ENCODE measurements at places on chromosomes 7 and 10.

DNA sequence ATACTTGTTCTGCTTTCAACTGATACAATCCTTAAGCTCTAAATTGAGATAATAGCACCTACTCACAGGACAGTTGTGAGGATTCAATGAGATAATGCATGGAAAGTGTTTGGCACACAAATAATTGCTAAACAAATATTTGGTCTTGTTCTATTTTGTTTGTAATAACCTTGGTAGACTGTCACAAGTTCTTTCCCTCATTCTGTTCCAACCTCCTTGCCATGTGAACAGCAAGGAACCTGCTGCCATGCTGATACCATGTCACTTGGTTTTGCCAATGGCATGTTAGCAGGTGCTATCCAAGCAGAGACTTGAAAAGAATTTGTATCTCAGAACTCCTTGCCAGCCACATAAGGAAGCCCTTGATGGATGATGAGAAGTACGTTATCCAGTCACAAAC is 24.8 kb upstream of the TECTB start:
- DNase-seq, result no peak

GRCh38 chr10:87767253-87767652 is 50.8 kb downstream of the ATAD1 start:
- no peak for DNase-seq

- peak; percentile 32 for DNase-seq
These were observed 628 bp downstream of the MPLKIP start for GRCh38 chr7:40133561-40134427.

- no peak for DNase-seq
These were observed 481 bp upstream of the NPM3 start for GRCh38 chr10:101783736-101784118.

- DNase-seq, result no peak
These were observed 34.9 kb downstream of the INSYN2A start for GRCh38 chr10:127161482-127161881.

GRCh38 chr7:40211276-40212003 is 76.6 kb downstream of the SUGCT start:
- no peak for DNase-seq

GRCh38 chr10:113498997-113499396 is 53.9 kb upstream of the HABP2 start:
- no peak for DNase-seq

DNA sequence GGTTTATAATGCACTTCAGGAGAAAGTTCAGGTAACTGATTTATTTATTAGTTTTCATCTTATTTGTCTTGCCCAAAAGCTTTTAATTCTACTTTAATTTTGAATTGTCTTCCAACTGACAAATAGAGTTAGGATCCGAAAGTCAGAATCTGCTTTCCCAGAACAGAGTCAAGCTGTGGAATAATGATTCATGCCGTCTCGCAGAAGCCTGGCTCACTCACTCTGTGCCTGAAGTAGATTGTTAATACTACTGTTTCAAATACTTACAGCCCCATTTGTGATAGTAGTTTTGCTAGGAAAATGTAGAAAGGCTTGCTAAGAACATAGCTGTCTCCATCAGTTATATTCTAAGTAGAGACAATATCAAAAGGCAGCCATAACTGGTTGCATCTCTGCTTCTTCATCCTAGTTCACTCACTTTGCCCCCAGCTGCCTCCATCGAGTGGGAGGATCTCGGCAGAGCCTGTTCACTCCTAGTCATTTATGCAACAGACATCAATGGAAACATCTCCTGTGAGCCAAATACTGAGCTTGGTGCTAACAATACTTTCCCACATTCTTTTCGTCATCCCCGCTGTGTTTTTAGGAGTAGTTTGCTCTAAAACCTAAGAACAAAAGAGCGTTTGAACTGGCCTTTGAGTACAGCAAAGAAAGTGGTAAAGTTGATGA is 28.0 kb downstream of the ABRAXAS2 start:
- DNase-seq, result no peak

DNA sequence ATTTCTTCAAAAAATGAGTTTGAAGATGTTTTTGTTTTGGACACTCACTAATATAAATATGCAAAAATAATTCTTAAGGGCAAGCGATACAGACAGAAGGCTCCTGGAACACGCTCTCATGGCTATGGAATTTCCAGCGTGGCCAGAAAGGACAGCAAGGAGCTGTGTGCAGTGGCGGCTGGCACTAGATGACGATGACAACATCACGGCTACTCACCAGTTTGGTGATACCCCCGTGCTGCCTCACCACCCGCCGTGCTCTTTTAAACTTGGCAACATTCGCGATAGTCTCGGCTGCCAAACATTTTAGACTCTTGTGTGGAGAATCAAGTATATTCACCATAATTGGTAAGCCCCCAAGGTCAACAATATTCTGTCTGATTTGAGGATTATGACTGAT is 54.9 kb downstream of the ODAD2 start:
- DNase-seq, result no peak

- no peak for DNase-seq
These were observed 1.3 kb downstream of the PGAM2 start for GRCh38 chr7:44063894-44064651.

- peak; percentile 40 for DNase-seq
These were observed 57.4 kb downstream of the CHST15 start for GRCh38 chr10:124035928-124036558.

DNA sequence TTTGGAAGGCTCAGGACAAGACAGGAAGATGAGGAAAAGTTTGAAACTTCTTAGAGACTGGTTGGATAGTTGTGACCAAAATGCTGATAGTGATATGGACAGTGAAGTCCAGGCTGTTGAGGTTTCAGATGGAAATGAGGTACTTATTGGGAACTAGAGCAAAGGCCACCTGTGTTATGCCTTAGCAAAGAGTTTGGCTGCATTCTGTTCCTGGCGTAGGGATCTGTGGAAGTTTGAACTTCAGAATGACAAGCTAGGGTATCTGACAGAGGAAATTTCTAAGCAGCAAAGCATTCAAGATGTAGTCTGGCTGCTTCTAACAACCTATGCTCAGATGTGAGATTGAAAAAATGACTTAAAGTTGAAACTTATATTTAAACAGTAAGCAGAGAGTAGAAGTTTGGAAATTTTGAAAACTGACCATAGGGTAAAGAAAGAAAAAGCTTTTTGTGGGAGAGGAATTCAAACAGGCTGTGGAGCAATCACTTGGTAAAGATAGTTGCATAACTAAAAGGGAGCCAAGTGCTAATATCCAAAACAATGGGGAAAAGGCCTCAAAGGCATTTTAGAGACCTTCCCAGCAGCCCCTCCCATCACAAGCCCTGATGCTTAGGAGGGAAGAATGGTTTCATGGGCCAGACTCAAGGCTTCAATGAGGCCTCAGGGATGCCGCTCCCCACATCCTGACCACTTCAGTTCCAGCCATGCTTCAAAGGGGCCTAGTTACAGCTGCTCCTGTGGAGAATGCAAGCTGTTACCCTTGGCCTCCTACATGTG is 415.1 kb downstream of the INHBA start:
- no peak for DNase-seq

GRCh38 chr10:114779803-114780576 is 41.6 kb upstream of the FHIP2A start:
- DNase-seq, result no peak

- no peak for DNase-seq
These were observed 100.2 kb downstream of the AGMO start for GRCh38 chr7:15461576-15461975.

DNA sequence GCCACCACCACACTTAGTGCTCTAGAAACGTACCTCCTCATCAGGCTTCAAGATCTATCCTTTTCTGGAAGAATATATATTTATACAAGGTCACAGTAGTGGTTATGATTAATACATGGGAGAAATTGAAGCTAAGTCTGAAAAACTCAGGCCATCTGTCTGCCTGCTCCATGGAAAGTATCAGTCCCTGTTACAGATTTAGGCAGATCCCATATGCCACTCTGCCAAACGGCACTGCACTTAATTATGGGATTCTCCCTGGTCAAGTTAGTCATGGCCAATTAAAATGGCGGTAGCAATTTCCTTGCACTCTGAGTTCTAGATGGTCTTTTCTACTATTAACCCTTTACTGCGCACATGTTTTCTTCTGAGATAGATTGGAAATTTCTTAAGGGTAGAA is 740.0 kb downstream of the SUGCT start:
- no peak for DNase-seq

GRCh38 chr7:45389073-45389872 is 184.9 kb upstream of the ADCY1 start:
- no peak for DNase-seq

GRCh38 chr7:151669762-151670161 is 150.1 kb upstream of the RHEB start:
- no peak for DNase-seq

GRCh38 chr7:28723336-28723735 is 234.8 kb downstream of the TRIL start:
- DNase-seq, result no peak

GRCh38 chr10:53622201-53622600 is 849.6 kb upstream of the MBL2 start:
- DNase-seq, result no peak

- DNase-seq, result no peak
These were observed 144.6 kb upstream of the RHEB start for GRCh38 chr7:151664268-151664667.

GRCh38 chr10:6635784-6636183 is 55.7 kb upstream of the PRKCQ start:
- DNase-seq, result no peak

DNA sequence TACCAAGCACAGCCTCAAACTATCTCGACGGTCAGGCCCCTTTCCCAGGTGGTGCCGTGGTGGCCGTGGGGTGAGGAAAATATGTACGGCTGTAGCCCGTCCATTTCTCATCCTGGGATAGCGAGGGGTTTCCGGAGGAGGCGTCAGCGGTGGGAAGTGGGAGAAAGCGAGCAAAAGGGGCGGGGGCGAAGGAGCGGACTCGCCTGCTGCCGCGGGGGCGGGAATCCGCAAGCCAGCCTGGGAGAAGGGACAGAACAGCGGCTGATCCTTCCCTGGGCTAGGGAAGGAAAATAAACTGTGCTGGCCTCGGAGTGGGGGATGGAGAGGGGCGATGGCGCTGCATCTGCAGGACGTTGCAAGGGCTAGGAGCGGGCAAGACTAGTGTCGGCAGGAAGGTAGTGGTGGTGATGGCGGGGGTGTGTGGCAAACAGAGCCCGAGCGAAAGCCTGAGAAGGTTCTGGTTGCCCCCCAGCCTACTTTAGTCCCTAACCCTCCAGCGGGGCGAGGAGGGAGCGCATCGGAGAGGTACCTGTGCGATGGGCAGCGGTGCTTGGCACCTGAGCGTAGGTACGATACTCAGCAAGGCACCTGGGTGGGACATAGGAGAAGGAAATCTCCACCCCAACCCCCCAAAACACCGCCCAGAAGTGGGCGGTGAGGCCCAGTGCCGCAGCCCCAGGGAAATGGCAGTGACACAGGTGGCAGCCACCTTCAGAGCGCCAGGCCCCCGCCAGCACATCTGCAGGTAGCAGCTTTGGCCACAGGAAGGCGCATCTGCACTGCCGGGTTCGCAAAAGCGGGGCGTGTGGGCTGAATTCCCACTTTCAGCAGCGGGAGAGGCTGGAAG is 49.9 kb upstream of the STEAP1B start:
- DNase-seq, result no peak

- DNase-seq, result no peak
These were observed 93.0 kb downstream of the TNS3 start for GRCh38 chr7:47488969-47489342.

DNA sequence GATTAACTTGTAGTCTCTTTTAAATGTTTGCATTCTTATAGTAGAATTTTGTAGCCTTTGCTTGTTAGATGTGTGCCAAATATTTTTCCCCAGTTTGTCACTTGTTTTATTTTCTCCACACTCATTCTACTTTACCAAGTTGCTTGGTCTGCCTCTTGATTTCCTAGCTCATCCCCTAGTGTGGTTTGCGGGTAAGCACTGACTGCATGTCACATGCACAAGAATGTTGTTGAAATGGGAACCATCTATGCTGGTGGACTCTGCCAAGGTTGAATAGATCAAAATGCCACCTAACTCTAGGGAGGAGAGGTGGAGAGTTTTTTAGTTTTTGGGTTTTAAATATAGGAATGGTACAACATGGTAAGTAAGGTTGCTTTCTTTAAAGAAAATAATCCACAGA is 47.6 kb downstream of the FZD1 start:
- no peak for DNase-seq

DNA sequence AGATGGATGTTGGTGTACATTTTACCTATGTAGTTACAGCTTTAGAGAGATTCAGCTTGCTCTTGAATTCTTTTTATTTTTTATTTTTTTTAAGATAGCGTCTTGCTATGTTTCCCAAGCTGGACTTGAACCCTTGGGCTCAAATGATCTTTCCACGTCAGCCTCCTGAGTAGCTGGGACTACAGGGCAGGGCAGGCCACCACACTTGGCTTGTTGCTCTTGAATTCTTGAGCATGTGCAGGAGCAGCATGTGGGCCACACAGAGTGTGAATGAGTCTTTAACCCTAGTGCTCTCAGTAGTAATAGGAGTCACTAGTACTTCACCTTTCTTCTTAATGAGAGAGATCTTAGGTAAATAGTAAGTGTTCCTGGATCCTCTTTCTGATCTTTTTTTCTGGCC is 26.7 kb upstream of the CYCS start:
- no peak for DNase-seq

DNA sequence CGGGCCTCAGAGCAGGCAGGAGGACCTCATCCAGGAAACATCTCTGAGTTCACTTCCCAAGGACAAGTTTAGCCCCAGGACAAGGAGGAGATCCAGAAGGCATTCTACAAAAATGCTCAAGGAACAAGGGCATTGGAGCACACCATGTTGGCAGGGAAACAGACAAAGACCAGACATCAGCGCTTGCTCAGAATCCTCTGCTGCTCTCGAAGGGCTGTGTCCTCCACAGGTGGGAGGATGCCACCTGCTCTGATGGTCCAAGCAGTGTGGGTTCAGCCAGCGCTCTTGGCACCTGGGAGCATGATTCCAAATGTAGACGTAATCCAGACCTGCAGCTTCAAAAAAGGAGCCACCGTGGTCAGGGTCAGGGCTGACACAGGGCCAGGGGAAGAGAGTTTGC is 160.7 kb downstream of the DPP6 start:
- DNase-seq, result no peak

DNA sequence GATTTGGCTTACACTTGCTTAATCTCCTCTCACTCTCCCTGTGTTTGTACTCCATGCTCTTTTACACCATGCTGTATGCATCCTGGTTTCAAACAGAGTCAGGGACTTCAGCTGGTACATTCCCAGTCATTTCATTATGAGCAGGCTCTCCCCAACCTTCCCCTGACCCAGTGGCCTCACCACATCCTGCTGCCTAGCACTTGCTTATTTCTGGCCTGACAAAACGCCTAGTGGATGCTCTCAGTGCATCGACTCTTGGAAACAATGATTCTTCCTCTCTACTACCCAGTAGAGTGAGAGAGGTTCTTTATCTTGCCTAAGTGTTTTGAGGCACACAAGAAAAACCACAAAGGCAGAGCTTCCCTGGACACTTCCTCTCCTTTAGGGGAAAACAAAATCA is 63.4 kb downstream of the CAV1 start:
- no peak for DNase-seq

DNA sequence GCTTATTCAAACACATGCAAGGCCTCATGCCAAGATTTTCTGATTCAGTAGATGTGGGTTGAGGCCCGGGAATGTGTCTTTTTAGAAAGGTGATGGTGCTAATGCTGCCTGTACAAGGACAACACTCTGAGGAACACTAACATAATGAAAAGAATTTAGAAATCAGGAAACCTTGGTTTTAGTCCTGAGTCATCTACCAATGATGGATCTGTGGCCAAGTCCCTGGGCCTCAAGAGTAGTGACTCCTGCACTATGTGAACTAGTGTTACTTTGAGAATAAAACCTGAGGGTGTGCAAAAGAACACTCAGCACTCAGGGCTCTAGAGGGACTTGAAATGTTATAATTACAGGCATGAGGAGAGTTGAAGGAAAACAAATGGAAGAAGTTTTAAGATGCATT is 741.7 kb upstream of the GALNT17 start:
- no peak for DNase-seq

GRCh38 chr7:88910516-88910915 is 115.0 kb upstream of the TEX47 start:
- DNase-seq, result no peak
